H1 (cell line): ENCODE measurements at places on chromosomes 5 and 9. TPM values are rescaled to one million over a fixed set of nuclear protein-coding genes. Genes with fewer than 3 reads are reported as not detected.

- H3K27ac ChIP-seq = peak overlapping the region; percentile 77
- no peaks in the 10 kb centered on the region for H3K27me3 ChIP-seq
- peak; percentile 47 for DNase-seq
- H3K4me1 ChIP-seq = peaks cover 17% of the 10 kb centered on the region
Measured at GRCh38 chr9:97528529-97529230, 27.2 kb downstream of the TMOD1 start.

DNA sequence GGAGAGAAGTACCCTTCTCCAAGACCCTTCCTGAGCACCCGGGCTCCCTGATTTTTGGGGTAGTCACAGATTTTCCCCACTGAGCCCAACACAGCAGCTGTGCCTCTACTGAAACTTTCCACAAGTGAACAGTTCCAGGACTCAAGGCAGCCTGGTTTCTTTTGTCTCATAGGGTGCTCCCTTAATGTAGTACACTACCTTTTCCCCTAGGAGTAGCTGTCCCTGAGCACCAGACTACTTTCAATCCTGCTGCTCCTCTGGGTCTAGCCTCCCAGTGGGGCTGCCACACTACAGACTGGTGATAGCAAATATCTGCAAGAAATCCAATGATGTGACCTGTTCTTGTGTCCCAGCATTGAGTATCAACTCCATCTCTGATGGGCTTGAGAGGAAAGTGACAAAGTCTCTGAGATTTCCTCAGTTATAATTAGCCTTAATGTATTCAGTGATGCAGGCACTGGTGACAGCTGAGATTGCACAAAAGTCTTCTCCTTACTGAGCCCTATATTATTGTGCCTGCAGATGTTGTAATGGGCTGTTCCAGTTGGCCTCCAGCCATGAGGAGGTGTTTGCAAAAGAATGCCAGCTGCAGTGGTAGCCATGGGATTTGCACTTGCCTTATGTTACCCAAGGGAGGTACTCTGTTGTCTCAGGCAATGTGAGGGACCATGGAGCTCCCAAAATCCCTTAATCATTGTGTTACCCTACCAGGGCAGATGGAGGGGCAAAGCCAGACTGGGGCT lies 1802.5 kb downstream of the EFNA5 start:
- H3K27ac ChIP-seq = no peak overlapping the region
- DNase-seq = no peak
- H3K36me3 ChIP-seq = no peaks in the 10 kb centered on the region
- H3K4me3 ChIP-seq = no peak overlapping the region
- no peaks in the 10 kb centered on the region for H3K4me1 ChIP-seq

- H3K4me3 ChIP-seq = no peak overlapping the region
- no peak overlapping the region for H3K27ac ChIP-seq
- no peak for DNase-seq
- peaks cover 9% of the 10 kb centered on the region for H3K4me1 ChIP-seq
- H3K27me3 ChIP-seq = no peaks in the 10 kb centered on the region
- H3K36me3 ChIP-seq = no peaks in the 10 kb centered on the region
Measured at GRCh38 chr5:17118631-17119030, 98.8 kb upstream of the BASP1 start.

GRCh38 chr5:100023536-100023935 lies 511.6 kb upstream of the FAM174A start:
- no peaks in the 10 kb centered on the region for H3K36me3 ChIP-seq
- H3K4me3 ChIP-seq = no peak overlapping the region
- H3K27ac ChIP-seq = no peak overlapping the region
- H3K4me1 ChIP-seq = no peaks in the 10 kb centered on the region
- no peak for DNase-seq

The PAPPA gene
- polyA plus RNA-seq = 0.18 and 0.31 TPM in 2 replicates

The CATSPER3 gene
- polyA plus RNA-seq = 0.60 and 0.62 TPM in 2 replicates

The CMYA5 gene
- 0.88 and 1.1 TPM in 2 replicates for polyA plus RNA-seq

The SETD9 gene
- 3.3 and 4.5 TPM in 2 replicates for polyA plus RNA-seq
